ENCODE measurements at places on chromosomes 1 and 21.

GRCh38 chr1:119323216-119323982 is 45.2 kb upstream of the HAO2 start:
- DNase-seq: no peak

DNA sequence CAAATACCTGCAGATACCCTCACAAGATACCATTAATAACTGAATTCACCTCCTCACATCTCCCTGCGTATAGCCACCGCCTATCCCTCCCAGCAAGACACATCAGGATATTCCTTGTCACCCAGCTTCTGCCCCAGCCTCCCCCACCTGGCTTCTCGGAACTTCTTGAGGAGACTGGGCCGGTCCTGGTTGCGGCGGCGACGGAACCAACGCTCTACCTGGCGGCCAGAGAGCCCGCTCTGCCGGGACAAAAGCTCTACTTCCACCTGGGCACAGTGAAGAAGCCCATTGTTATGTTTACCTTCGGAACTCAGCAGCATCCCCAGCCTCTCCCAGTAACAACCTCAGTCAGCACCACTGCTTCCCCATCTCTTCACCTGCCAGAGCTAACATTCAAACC is 6.7 kb downstream of the CERS2 start:
- DNase-seq: no peak

DNA sequence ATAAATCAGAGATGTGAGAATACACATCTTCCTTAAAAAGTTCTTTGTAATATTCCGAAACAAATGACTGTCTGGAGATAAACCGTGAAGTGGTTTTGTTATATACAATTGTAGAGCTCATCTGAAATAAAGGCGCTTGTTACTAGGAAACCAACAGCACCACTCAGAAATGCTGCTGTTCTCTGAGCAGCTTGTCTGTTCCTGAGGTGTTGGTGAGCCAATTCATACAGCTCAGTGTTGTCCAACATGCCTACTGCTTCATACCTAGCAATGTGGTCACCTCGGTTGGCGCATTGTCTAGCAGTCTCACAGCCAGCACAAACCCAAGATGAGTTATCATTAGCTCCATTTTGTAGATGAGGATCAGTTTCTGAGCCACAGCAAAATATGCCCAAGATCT is 44.4 kb downstream of the GFI1 start:
- DNase-seq: no peak

DNA sequence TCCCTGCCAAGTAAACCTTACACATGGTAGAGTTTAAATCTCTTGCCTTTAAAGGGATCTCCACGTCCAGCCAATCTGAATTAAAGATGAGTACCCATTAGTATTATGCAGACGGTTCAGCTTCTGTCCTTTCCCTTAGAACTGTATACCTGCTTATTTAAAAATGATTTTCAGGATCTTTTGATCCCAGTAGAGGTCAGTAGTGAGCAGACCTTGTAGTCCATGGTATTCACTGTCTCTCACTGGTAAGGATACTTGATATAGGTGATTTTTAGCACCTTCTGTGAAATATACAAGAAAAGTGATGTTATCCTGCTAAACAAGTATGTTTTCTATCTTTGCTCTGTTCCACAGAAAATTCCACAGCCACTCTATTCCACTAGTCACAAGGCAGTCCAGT is 1211.6 kb upstream of the ADGRL4 start:
- no peak for DNase-seq

GRCh38 chr1:7236844-7237515 is 451.7 kb downstream of the CAMTA1 start:
- DNase-seq: no peak

DNA sequence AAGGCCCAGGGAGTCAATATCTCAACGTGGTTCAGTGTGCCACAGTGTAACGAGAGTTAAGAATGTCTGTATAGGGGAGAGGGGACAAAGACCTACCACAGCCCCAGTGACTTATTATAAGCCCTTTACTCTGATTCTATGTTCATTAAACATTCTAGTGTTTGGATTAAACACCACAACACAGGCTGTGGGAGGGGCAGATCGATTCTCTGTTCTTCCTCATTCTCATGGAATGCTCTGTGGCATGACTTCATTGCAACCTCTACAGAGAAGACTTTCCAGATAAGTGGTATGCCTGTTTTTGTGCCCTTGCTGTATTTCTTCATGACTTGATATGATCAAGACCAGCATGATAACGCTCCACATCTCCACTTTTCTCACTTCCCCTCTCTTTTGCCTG is 39.0 kb upstream of the CD5L start:
- no peak for DNase-seq

DNA sequence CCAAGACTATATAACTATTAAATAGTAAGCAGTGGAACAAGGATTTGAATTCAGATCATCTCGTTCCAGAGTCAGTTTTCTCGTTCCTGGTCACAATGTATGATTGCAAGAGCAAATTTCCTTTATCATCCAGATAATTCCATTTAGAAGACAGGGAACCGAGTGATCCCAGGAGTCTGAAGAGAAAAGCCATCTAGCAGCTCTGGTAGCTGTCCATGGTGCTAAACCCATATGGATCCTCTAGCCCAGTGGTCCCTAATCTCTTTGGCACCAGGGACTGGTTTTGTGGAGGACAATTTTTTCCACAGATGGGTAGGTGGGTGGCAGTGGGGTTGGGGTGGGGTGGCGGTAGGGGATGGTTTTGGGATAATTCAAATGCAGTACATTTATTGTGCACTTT is 229.4 kb downstream of the PTPRU start:
- DNase-seq: no peak

DNA sequence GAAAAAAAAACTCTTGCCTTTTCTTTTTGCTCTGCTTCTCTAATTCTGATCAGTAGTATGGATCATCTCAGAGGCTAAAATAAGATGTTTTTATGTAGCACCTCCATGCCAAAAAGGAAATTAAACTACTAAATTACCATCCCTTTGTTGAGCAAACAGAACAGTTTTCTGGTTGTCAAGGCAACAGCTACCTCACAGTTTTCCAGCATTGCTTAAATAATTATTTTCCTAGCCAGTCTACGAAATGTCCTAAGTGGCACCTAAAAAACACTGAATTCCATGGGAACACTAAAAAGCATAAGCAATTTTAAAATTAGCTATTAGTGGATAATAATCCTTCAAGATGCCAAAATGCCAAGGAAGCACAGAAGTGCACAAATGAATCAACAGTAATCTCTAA is 61.7 kb downstream of the ARID4B start:
- no peak for DNase-seq

- no peak for DNase-seq
Observed at GRCh38 chr1:20575541-20576336, 13.2 kb upstream of the CDA start.

- DNase-seq: no peak
Observed at GRCh38 chr1:227790034-227790400, 25.5 kb upstream of the PRSS38 start.

- DNase-seq: no peak
Observed at GRCh38 chr1:51240084-51240483, 4.0 kb downstream of the RNF11 start.

- no peak for DNase-seq
Observed at GRCh38 chr1:47758341-47759250, 238.6 kb downstream of the TRABD2B start.

- no peak for DNase-seq
Observed at GRCh38 chr1:205714190-205714905, 34.0 kb upstream of the SLC45A3 start.
